ENCODE measurements at places on chromosomes 13 and 19.

DNA sequence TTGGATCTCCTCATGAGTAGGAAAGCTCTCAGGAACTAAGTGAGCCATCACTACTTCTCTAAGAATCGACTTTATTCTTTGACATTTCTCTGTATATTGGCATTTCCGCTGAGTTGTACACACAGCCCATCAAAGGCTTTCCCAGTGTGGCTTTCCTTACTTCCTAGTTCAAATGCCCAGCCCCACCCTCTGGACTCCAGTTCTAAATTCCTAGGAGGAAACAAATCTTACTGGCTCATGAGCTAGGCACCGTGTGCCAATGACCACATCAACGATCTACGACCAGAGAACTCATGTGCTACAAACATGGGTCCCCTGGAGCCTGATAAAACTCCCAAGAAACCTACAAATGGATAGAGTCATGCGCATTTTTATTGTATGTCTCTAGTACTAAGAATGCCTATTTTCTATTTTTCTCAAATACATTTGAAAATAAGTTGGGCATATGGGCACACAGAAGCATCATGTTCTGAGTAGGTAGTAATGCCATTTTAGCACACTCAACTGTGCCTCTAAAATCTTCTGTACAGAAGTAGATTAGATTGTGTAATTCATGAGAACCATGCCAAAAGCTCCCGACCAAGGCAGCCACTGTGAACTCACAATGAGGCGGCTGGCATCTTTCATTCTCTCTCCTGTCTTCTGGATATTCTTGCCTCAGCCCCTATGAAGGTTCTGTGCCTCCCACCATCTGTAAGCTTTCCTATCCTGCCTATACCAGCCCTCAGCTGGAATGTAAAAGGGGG, 10.5 kb upstream of the RAP2A start:
- DNase-seq = no peak

- DNase-seq = no peak
Observed at GRCh38 chr13:73335210-73335609, 276.4 kb downstream of the KLF5 start.

DNA sequence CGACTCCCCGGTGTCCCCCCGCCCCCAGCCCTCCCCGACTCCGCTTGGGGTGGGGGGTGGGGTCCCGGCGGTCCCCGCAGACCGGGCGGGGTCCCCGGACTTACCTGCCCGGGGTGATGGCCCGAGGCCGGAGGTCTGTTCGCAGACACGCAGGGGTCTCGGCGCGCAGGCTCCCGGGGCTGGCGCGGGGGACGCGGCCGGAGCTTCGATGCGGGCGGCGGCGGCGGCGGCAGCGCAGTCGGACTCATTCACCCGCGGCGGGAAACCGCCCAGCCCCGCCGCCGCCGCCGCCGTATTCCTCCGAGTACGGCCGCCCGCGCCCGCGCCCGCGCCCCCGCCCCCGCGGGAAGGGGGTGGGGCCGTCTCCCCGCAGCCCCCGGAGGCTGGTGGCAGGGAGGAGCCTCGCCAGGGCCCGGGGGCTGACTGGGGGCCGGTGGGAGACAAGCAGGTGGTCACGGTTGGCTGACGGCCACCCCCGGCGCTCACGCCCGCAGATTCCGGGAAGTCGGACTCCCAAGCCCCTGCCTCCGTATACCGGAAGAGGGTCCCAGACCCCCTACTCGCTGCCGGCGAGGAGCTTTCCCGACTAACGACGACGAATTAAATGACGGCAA, at the start of gene C2CD4C:
Gene C2CD4C (minus strand): TSS at position 246 of the 614 bp plus-strand sequence. CDS start 786 bp downstream, outside the sequence.
- no peak for DNase-seq

DNA sequence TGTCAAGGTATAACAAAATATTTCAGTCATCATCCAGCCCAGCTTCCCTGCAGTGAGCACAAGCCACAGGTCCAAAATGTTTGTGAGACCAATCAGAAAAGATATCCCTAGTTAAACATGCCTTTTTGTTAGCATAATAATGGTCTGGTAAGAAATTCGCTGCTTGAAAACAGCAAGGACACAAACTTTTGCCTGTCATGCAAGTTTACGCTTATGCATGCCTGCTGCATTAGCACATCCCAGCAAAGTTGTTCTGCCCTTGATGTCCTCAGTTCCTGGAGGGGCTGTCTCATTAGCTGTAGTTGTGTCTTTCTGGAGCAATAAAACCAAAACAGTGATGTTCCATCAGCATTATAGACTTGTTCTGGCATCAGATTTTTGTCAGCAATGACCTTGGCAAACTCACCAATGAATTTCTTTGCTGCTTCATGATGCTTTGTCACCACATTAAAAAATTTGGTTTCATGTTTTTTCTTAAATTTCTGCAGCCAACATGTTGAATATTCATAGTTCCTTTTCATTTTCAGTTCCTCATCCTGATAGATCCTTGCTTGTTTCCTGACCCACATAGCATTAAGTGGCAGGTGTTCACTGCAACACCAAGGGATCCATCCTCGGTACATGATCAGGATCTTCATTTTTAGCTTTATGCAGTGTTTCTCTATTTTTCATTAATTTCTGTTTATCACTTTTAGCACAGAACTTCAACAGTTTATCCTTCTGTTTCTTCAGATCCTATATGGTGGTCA, 72.0 kb upstream of the GPR183 start:
- DNase-seq = no peak

DNA sequence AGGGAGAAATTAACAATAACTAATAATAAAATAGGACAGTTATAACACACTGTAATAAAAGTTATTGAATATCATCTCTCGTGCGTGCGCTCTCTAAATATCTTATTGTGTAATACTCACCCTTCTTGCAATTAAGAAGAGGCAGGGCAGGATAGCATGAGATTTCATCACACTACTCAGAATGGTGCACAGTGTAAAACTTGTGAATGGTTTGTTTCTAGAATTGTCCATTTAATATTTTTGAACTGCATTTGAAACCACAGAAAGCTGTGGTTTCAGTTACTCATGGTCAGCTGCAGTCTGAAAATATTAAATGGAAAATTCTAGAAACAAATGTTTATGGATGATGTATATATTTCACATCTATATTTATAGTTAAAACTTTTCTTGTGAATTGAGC, 161.1 kb downstream of the DCT start:
- no peak for DNase-seq

- no peak for DNase-seq
Observed at GRCh38 chr13:78596399-78596735, 7.0 kb downstream of the POU4F1 start.

DNA sequence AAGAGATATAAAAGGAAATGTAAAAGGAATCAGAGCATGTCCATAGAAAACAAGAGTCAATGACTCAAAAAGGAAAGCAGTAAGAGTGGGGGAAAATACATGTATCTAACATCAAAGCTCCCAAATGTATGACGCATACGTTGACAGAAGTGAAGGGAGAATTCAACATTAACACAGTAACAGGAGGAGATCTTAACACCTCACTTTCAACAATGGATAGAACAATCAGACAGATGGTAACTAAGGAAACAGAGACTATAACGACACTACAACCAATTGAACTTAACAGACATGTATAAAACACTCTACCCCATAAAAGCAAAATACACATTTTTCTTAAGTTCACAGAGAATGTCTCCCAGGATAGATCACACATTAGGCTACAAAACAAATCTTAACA, 774.8 kb upstream of the ARGLU1 start:
- DNase-seq = no peak

DNA sequence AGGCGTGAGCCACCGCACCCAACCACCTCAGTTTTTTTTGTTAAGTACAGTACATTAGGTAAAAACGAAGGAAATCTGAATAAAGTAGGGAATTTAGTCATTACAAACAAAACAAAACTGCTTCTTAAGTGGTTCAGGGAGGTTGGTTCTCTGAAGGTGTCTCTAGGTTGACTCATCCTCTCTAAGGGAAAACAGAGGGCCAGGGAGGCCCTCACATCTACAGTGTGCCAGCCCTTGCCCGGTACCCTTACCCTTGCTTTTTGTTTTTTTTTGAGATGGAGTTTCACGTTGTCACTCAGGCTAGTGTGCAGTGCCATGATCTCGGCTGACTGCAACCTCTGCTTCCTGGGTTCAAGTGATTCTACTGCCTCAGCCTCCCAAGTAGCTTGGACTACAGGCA, 17.2 kb upstream of the JUND start:
- no peak for DNase-seq

- DNase-seq = peak; percentile 6
Observed at GRCh38 chr13:45782327-45783045, 69.1 kb downstream of the SIAH3 start.

GRCh38 chr13:109779876-109780510, 6.4 kb downstream of the IRS2 start:
- no peak for DNase-seq

DNA sequence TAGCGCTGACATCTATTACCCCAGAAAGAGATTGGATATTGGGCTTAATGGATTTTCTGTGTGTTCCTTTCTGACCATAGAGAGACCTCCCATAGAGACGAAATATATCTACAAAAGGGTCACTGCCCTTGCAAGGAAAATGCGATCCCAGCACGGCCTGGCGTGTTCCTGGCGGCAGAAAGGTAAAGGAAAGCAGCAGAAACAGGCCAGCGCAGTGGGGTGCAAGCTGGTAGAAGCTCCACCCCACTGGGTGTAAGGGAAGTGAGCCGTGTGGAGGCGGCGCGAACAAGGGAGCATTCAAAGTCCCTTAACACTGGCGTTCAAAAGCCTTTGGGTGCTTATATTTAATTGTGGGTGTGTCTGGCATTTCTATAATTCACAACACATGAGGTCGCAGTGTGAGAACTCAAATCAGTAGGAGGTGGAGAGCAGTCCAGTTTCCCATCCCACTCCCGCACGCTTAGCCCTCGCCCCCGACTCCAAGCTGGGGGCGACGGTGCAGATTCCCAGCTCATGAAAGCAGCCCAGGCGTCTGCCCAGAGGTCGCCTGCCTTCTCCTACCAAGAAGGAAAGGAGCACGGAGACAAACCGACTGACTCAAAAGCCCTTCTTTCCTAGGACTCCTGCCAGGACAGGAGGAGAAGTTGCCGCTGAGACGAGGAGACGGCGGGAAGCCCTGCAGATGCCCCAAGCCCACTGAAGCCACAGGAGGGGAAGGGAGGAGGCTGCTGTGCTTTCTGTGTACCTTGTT, 478.4 kb downstream of the FOXO1 start:
- DNase-seq = peak; percentile 58

DNA sequence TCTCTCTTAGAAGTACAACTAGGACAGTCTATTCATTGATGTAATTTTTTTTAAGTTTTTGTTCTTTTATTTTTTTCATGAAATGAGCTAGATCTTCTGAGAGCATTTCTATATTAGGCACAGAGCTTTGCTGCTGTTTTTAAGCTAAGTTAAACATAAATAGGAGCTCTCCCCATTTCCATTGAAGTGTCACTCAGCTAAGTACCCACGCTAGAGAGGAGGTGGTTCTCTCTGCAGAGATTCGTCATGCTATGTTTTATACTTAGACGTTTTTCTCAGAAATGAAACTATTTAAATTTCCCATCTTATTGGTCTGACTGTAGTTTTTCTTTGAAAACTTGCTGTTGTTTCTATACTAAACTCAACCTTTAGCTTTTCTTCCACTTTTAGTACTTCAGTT, 271.5 kb downstream of the PCDH9 start:
- no peak for DNase-seq

DNA sequence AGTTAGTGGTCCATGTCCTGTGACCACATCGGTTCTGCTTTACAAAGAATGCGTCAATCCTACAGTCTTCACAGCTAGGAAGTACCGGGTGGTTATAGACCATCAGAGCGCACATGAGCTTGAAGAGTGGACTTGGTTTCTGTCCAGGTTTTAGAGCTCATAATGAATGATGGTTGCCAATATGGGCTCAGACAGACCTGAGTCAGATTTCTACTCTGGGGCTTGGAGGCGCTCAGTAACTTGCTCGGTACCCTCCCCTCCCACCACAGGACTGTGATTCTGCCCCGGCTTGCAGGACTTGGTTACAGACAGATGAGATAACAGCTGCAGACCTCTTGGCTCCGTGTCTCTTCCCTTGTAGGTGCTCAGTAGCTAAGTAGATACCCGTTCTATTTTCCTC, 284.7 kb downstream of the TSHZ3 start:
- DNase-seq = no peak

- no peak for DNase-seq
Observed at GRCh38 chr13:70622796-70623195, 514.5 kb upstream of the KLHL1 start.

GRCh38 chr19:50173127-50173526, 10.0 kb upstream of the IZUMO2 start:
- no peak for DNase-seq

GRCh38 chr13:64753233-64754000, 2476.7 kb downstream of the PCDH9 start:
- DNase-seq = no peak

GRCh38 chr13:74669149-74669548, 534.9 kb upstream of the KLF12 start:
- DNase-seq = no peak

- DNase-seq = no peak
Observed at GRCh38 chr13:91965511-91965910, 567.1 kb downstream of the GPC5 start.

GRCh38 chr19:19417628-19418245, 12.3 kb downstream of the GATAD2A start:
- DNase-seq = no peak

- DNase-seq = no peak
Observed at GRCh38 chr19:30419568-30420180, 47.5 kb downstream of the ZNF536 start.

DNA sequence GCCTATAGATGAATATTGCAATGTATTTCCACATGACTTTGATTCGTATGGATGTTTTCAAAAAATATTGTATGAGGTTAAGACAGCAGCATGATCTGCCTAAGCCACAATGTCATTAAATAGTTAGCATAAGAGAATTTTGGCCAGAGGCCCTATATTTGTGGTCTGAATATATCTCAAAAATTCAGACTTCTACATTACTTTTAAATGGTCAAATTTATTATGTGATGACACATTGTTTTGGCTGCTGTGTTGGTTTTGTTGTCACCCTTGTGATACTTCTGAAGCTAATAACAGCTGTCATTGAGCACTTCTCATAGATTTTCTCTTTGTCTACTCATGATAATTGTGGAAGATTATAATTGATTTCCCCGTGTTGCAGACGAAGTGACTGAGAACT, 288.2 kb downstream of the MYO16 start:
- DNase-seq = no peak

DNA sequence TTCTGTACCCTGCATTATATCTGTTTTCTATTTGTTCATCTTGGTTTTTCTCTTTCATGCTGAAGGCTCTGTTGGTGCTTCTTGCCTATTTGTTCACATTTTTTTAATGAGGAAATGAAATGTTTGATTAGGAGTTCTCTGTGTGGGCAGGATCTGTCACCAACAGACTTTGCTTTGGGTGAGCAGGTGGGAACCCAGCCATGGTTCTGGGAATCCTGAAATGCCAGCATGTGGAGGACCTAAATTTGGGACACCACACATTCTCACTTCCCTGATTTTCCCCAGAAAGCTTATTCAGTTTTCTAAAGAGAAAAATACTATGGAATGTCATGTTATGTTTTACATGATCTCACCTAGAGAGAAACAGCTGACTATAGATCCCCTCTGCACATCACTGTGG, 34.0 kb downstream of the TPT1 start:
- DNase-seq = no peak

DNA sequence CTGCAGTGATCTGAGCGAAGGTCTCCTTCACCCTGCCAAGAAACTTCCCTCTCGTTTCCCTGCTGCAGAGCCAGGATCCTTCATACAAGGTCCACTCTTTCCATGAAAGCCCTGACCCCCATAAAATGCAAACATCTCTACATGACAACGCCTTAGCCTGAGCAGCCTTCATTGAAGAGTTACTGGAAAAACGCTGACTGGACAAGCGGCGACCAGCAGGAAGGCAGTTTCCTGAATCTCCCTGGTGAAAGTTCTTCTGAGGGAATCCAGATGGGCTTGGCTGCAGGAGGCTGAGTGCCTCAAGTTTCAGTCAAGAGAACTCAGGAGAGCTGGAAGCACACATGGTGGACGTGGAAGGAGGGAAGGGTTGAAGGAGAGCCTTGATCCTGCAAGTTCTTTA, 17.7 kb downstream of the GSX1 start:
- no peak for DNase-seq
